H1 (cell line): ENCODE measurements at places on chromosomes 5 and 9.

GRCh38 chr9:35415402-35416097 is 74.4 kb upstream of the RUSC2 start:
- peak; percentile 52 for DNase-seq

GRCh38 chr5:135012951-135013391 is 21.1 kb downstream of the PITX1 start:
- DNase-seq = no peak

DNA sequence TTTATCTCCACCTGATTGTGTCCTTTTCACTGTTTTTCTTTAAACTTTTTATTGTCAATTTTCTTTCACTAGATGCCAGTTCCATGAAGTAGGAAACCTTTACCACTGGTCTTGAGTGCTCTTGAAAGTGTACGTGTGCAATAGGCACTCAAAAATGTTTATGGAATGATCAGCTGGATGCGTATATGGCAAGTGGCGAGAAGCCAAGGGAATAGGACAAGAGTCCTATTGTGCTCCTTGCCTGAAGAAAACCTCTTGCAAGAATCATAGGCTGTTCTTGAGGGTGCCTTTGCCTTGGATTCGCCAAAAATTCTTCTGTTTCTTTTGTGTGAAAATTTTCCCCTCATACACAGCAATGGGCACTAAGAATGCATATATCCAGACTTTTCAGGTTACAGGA is 97.7 kb downstream of the GHR start:
- DNase-seq = no peak

DNA sequence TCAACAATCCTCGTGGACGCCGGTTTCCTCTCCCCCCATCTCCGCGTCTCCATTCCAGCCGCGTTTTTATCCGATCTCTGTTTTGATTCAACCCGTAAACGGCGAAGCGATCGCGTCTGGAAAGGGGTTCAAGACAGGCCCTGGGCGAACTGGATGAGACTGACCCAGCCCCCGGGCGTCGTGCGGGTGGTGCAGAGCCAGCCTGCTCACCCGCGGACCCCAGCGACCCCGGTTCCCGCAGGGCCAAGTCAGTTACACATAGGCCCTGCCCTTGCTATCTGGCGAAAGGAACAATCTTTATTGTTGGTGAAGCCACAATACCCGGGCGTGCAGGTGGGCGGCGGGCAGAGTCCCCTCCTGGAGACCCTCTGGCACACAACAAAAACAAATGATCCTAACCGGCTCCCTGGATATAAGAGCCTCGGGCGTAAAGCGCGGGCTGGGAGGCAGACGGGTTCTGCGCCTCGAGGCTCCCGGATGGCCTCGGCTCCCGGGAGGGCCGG is 1.8 kb downstream of the TLX3 start:
- DNase-seq = peak; percentile 65

GRCh38 chr9:133059623-133060022 is 2.2 kb upstream of the CEL start:
- no peak for DNase-seq

GRCh38 chr9:2320632-2321031 is 301.0 kb upstream of the VLDLR start:
- no peak for DNase-seq

- no peak for DNase-seq
Measured at GRCh38 chr5:138956801-138957200, 81.7 kb upstream of the LRRTM2 start.

GRCh38 chr5:96881511-96882115 is 5.3 kb downstream of the ERAP2 start:
- no peak for DNase-seq
